ENCODE measurements at places on chromosomes 7 and 10.

DNA sequence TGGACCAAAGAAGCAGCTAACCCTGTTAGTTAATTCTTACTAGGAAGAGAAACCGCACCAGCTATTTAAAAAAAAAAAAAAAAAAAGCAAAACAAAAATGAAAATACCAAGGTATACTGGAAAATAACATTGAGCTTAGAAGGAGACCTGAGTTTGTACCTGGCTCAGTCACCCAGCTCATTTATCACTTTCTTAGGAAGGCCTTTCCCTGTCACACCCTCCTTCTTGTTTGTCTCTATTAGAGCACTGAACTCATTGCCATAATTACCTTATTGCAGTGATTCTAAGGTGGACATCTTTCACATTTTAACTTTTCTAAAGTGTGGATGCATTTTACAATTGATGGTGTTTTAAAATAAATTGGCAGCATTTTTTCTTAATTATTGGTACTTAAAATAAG, 24.1 kb downstream of the UBE2D1 start:
- DNase-seq = no peak

DNA sequence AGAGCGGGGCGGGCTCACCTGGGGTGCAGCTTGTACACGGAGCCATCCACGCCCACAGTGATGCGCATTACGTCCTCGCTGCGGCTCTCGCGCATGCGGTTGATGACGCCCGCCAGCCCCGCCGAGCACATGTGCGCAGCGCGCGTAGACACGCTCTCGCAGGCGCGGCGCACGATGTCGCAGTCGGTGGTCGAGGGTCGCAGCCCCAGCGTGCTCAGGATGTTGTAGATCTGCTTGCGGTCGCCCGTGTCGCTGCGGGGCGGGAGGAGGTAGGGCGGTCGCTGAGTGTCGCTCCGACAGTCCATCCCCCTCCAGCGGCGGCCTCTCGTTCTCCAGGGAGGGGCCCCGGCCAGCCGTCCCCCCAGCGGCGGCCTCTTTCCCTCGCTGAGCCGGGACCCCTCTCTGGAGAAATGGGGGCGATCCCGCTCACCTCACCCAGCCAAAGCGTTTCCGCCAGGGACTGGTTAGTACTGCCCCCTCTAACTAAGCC, 4.4 kb upstream of the MYL7 start:
- DNase-seq = no peak

- no peak for DNase-seq
Measured at GRCh38 chr10:120607710-120608703, 151.0 kb downstream of the PLPP4 start.

DNA sequence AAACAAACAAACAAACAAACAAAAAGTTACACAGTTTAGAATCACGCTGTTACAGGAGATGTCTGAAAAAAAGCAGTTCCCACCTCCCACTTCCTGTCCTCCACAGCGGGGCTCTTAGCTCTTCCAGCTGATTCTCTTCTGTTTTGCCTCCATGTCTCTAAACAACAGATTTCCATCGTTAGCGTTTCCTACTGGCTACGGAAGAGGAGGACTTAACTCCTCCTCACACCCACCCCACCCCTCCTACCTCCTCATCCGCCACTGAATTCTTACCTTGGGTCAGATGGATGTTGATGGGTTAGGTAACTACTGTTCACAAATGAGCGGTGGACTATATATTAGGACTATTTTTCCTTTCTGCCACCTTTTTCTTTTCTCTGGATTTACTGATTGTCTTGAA, 36.8 kb upstream of the NUB1 start:
- no peak for DNase-seq

DNA sequence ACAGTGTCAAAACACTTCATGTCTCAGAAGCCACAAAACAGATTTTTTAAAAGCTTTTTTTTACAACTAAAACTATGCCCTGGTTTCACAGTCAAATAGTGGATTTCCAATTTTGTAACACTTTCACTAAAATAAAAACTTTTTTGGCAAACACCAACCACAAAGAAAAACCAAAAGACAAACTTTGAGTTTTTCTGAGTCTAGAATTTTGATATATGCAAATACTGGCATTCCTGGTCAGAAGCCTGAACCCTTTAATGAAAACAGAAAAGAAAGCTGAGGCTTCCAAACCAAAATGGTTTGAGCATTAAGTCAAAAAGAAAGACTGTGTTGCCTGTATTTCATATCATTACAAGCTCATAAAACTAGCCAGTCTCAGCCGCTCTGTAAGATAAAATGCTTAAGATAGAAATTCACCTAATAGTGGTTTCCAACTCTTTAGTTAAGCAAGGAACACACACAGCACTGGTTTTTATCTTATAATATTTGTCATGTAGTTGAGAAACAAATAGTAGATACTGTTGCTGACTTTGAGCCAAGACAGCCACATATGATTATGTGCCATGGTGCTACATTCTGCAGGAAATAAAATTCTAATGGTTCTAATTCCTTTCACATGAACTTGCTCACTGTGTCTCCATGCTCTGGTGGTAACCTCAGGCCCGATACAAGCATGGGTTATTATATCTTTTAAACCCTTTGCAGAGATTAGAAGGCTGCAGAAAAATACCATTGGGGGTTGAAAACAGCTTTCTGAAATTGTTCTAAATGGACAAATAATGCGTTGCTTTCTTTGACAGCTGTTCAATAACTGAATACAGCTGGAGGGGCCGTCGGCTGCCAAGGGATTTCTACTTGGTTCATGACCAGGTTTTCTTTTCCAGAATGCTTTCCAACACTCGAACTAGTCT, 49.4 kb downstream of the FAM171A1 start:
- DNase-seq = no peak

DNA sequence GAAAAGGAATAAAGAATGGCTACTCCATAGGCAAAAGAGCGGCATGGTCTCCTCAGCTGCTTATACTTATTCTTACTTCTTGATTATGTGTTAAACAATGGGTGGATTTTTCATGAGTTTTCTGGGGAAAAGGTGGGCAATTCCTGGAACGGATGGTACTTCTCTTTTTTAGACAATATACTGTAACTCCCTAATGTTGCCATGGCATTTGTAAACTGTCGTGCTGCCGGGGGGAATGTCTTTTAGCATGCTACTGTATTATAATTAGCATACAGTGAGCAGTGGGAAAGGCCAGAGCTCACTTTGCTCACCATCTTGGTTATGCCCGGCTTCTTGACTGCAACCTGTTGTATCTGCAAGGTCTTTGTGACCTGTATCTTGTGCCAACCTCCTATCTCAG, 372.1 kb upstream of the AKR1E2 start:
- DNase-seq = no peak

DNA sequence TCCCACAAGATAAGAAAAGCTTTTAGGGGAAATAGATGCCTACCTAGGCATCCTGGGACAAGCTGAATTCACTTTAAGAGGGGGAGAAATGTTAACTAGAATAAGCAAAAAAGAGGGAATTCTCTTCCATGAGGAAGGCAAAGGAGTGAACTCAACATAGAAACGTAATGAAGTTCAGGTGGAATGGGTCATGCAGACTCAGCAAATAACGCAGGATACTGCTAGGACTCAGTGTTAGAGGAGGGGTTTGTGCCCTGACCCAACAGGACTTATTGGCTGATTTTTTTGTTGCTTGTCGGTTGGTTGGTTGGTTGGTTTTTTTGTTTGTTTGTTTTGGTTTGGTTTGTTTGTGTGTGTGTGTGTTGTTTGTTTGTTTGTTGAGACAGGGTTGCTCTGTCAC, 9.3 kb downstream of the OR2A14 start:
- no peak for DNase-seq

DNA sequence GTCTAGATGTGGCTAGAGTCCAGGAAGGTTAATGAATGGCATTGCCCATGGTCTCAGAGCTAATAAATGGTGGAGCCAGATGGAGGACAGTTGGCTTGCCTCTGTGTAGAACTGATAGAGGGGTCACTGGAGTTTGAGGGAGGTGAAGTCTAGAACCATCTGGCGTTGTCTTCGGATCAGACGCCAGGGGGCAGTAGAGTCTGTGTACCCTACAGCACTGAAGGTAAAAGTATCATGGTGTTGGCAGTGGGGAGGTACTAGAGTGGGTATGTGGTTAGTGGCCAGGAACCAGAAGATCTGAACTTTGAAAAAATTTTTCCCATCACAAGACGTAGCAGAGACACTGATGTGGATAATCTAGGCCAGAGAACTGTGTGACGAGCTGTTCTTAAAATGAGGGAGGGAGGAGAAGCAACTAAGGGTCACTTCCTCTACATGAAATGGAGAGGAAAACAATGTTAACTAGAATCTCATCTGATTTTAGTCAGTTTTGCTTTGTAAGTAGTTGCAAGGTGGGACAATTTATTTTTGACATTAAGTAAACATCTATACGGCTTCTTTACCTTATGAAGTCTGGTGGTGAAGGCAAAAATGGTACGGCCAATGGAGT, 227.9 kb upstream of the PRSS58 start:
- DNase-seq = no peak

- no peak for DNase-seq
Measured at GRCh38 chr10:10958041-10958440, 59.6 kb upstream of the CELF2 start.

GRCh38 chr10:42932735-42933447, 144.0 kb upstream of the RET start:
- DNase-seq = no peak

DNA sequence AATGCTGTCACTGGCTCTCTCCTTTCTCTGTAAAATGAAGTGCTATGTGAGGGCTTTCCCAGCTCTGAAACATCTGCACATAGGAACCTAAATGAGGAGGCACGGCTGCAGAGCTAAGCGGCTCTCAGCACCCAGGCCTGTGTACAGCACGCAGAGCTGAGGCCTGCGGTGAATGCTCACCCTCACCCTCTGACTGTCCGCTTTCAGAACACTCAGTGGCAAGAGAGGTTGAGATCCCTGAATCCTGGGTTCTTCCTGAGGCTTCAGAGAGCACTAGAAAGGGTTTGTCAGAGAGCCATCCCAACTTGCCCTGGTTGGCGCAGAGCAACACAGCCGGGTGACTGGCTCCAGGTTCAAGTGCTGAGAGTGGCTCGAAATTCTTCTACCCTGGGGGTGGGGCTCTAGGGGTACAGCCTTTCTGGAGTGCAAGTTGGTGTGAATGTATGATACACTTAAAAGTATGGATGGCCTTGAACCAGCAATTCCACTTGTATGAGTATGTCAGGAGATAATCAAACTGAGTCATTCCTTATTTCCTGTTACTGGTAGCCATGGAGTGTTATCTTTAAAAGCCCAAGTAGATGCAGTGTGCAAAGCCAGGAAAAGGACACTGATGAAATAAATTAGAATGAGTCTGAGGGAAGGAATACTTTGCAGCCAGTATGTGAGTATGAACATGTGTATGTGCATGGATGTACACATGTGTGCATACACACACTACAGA, 1.7 kb upstream of the CCDC201 start:
- no peak for DNase-seq

DNA sequence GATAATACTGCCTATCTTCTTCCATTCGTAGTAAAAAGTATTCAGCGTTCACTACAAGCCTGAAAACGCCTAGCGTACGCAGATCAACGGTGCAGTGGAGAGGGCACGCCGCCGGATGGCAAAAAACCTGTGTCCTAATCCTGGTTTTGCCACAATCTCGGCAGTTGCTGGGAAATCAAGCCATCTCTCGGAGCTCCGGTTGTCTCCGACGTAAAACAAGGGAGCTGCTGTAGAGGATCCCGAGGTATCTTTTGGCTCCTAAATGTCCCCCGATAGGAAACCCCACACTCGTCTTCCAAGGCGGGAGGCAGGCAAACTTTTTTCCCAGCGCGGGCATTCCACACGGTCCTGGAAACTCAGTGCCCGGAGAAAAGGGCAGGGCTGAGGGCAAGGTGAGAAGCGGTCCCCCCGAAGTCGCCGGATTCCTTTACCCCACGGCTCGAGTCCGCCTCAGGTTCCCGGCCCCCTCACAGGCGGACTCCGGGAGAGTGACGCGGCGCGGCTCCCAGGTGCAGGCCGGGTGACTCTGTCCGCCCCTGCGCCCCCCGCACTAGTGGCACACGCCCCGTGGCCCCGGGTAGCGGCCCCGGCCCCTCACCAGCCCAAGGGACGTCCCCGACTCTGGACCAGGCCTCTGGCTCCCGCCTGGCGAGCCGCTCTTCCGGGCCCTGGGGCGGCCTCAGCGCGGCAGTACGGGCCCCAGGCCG, 649 bp downstream of the IDE start:
- DNase-seq = peak; percentile 14

GRCh38 chr10:85976267-85976793, 390.3 kb downstream of the GRID1 start:
- no peak for DNase-seq

GRCh38 chr10:126438407-126438783, 50.1 kb upstream of the ADAM12 start:
- DNase-seq = no peak

GRCh38 chr7:2663121-2663886, 24.7 kb upstream of the AMZ1 start:
- no peak for DNase-seq

DNA sequence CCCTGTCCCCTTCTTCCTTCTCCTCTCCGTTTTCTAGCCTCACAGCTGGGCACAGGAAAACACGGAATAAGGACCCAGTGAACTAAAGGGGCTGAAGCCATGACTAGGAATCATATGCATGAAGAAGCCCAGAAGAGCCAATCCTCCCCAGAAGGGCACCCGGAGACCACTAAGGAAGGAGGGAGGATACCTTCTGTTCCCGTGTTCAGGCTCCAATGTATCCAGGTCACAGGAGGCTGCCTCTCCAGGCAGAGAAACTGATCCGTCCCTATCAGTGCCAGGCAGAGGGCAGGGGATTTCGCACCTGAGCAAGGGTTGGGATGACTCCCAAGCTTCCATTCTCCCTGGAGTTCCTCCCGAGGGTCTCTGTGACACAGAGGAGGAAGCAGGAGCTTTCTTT, 246.6 kb downstream of the SNX10 start:
- no peak for DNase-seq

- no peak for DNase-seq
Measured at GRCh38 chr7:92603089-92603445, 12.9 kb upstream of the FAM133B start.

DNA sequence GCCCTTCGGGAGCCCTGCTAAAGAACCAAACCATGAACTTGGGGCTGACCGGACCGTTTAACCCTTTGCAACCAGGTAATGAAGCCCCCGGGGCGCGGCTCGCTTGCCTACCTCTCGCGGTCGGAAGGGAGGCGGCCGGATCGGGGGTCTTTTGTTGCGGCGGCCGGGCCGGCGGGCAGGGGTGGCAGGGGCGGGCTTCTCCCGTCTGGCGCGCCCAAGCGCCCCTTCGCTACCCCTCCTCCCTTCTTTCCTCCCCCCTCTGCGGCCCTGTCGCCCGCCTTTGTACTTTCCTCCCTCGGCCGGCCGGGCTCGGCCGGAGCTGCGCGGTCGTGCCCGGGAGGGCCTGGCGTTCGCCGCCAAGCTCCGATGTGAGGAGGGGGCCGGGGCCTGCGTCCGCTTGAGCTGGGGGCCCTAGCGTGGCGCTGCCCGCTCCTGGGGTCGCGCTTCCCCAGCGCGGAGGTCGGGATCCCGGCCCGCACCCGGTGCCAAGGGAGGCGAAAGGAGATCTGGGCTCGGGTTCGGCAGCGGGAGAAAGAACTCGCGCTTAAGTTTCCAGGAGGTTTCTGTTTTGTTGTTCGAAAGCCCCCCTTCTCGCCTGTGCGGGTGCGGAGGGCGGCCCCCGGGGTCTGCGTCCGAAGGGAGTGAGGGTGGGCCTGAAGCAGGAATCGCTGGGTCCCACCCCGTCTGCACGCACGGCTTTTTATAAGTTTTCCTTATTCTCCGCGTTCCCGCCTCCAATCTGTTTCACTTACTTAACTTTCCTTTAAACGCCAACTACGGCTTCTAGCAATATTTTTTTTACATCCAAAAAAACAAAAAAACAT, 436.8 kb upstream of the GALNT17 start:
- DNase-seq = no peak
